ENCODE measurements at places on chromosomes 3 and 15.

DNA sequence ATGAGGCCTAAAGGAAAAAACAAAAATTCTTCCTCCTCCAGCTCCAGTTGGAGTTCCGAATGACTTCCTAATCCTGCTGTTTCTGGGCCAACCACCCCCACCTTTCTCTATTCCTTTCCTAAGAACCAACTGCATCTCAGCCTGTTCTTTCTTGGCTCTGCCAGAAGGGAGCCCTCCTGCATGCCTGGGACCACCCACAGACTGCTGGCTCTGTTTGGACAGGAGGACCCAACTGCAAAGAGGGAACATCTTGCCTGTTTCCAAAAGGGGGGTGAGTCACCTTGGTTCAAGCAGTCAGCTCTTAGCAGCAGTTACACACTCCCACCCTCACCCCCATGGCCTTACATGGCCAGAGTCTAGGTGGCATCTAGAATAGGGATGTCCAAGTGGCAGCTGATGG lies 116.0 kb upstream of the PRICKLE2 start:
- no peak for DNase-seq

GRCh38 chr3:46356909-46357308 lies 3.0 kb downstream of the CCR2 start:
- DNase-seq: no peak

- DNase-seq: no peak
These were observed 18.0 kb downstream of the ZDHHC19 start for GRCh38 chr3:196193133-196193735.

DNA sequence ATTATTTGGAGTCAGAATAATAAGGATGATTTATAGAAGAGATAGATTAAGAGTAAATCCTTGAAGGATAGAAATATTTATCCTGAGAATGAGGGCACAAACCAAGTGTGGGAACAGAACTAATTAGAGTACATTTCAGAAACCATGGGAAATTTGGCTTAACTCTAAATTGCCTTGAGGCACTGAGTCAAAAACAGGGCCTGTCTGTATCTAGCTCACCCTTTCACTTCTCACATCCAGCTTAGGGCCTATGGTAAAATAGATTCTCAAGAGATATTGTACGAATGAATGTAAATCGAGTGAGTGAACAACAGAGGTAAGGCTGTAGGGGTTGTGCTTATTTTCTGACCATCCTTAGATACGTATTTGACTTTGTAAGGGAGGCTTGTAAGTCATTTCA lies 586.1 kb upstream of the DPPA4 start:
- DNase-seq: no peak

DNA sequence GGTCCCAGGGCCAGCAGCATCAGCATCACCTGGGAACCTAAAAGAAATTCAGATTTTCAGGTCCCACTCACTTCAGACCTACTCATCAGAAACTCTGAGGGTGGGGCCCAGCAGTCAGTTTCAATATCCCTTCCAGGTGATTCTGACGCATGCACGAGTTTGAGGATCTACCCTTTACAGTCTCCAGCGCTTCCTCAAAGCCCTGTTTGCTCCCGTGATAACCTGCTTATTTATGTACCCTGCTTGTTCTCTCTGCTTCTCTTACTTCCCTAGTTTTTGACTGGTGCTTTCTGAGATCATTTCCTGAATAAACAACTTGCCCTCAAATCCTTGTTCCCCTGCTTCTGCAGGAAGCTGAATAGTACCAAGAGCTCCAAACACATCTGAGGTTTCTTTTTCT lies 245.3 kb downstream of the ZNF621 start:
- DNase-seq: no peak

GRCh38 chr15:87689716-87690115 lies 566.8 kb downstream of the NTRK3 start:
- DNase-seq: no peak

GRCh38 chr3:179236669-179237301 lies 14.1 kb downstream of the KCNMB3 start:
- DNase-seq: no peak

DNA sequence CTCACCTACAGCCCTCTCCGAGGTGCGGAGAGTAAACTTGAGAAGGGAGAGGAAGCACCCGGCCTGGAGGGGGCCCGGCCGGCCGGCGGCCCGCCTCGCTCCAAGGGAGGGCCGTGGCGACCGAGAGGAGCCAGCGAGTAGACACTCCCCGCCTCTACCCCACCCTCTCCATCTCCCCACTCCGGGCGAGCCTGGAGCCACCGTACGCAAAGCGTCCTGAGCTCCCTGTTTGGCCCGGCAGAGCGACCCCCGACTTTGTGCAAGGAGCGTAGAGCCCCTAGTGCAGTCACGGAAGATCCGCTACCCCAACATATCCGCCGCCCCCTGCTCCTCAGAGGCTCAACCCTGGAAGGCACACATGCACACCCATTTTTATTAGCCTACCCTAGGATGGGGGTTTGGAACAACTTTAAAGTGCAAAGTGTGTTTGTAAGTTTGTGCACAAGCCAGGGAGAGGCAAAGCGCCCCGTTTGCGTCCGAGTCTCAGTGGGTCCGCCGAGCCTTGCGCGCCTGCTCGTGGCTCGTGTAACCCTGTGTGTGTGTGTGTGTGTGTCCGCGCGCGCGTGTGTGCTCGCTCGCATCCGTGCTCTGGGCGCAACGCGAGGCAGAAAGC lies 508 bp upstream of the SMAD6 start:
- no peak for DNase-seq

GRCh38 chr15:71646767-71647486 lies 163.4 kb upstream of the NR2E3 start:
- no peak for DNase-seq

GRCh38 chr3:150968341-150969035 lies 4.0 kb downstream of the CLRN1 start:
- DNase-seq: no peak

GRCh38 chr3:12983319-12983718 lies 89.9 kb downstream of the IQSEC1 start:
- DNase-seq: no peak

- no peak for DNase-seq
These were observed 50.3 kb upstream of the PPP2R3A start for GRCh38 chr3:135915206-135915605.

DNA sequence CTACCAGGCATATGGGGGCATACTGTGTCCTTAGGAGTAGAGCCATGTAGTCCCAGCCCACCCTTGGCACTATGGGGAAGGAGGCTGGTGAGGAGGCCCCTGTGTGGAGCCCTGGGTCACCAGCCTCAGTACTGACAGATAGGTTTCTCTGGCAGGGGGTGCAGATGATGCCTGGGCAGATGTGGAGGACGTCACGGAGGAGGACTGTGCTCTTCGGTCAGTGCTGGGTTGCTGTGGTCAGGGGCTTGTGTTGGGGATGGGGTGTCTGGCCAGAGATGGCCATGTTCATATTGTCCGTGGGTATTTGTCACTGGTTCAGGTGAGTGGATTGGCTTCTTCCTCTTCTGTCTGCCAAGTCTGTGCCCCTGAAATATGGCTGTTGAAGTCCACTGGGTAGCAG lies 20.0 kb downstream of the MTMR14 start:
- DNase-seq: no peak

- peak; percentile 73 for DNase-seq
These were observed 132.1 kb downstream of the WDR76 start for GRCh38 chr15:43958861-43959330.

GRCh38 chr15:66523926-66524325 lies 18.8 kb downstream of the ZWILCH start:
- DNase-seq: no peak

GRCh38 chr3:150635076-150635475 lies 32.0 kb downstream of the SELENOT start:
- DNase-seq: no peak

DNA sequence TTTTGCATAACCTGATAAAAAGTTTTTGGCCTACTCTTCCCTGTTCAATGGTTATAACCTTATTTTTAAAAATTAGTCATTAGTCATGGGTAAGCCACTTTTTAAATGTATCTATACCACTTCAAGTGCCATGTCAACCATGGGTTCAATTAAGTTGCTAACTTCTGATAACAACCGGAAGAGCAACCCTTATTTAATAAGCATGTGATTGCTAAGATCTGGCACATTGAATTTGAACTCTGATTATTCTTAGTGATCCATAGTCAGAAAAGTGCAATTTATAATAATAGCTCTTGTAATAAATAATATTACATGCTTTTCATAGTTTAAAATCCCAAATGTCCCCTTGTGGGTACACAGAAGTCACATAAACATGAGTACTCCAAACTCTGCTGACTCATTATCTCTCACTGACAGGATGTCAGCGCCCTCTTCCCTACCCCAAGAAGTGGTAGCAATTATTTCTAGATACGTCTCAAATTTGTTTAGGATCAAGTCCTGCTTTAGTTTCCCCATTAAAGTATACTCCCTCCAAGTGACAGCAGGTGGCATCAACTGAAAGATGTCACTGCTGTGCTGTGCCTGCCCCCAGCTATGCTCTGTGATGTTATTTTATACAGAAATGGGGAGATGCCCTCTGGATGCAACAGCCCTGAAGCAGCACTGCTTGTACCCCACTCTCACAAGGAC lies 18.6 kb downstream of the SAMD7 start:
- no peak for DNase-seq

DNA sequence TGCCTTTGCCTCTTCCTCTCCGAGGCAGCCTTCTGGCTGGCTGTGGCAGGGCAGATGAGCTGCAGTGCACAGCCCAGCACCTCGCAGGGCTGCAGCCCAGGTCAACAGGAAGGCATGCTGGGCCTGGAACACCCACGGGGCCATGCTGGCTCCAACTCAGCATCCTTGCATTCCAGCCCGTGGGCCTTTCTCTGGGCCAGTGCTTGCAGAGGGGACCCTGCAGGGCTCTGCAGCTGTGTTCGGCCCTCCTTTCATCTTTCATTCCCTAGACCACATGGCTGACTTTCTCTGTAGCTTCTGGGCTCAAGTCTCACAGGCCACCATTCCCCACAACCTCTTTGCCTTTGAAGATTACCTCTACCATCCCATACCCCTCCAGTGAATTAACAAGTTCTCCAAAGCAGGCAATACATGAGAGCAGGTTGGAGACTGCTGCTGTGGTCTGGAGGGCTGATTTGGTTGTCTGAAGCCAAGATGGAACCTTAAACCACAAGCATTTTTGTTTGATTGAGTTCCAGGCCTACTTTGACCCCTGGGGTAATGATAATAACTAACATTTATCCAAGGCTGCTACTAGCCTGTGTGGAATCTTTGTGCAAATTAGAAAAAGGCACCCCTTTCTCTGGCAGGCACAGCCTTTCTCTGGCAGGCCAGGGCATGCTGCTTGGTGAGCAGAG lies 5.9 kb downstream of the FAM131A start:
- DNase-seq: no peak

DNA sequence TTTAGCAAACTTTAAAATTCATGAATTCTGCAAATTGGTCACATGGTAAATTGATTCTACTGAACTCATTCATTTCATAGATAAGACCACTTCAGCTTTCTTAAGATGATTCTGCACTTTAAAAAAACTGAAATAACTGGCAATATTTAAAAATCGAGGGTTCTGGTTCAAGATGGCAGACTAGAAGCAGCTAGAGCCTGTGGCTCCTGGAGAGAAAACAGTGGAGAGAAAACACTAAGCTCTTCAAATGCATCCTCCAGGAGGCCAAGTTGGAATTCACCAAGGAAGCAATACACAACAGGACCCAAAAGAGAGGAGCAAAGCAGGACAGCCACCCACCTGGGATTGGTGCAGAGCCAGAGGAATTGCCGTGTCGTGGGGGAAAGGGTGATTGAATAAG lies 132.1 kb downstream of the SPATA16 start:
- DNase-seq: no peak

- DNase-seq: no peak
These were observed 588.3 kb upstream of the LMCD1 start for GRCh38 chr3:7913283-7913682.

DNA sequence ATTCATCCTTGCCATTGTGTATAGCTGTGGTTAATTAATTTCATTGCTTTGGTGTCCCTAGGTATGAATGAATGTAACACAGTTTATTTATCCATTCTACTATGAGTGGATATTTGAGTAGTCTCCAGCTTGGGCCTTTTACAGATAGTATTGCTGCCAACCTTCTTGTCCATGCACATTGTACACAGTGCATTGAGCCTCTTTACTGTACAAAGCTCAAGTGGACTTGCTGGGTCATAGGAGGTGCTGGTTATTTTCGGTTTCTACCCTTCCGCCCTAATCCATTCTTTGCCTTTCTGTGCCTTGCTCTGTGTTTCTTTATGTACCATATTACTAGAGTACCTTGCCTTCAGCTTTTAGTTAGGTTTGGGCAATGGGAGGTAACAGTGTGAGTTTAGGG lies 60.7 kb downstream of the DUT start:
- no peak for DNase-seq

DNA sequence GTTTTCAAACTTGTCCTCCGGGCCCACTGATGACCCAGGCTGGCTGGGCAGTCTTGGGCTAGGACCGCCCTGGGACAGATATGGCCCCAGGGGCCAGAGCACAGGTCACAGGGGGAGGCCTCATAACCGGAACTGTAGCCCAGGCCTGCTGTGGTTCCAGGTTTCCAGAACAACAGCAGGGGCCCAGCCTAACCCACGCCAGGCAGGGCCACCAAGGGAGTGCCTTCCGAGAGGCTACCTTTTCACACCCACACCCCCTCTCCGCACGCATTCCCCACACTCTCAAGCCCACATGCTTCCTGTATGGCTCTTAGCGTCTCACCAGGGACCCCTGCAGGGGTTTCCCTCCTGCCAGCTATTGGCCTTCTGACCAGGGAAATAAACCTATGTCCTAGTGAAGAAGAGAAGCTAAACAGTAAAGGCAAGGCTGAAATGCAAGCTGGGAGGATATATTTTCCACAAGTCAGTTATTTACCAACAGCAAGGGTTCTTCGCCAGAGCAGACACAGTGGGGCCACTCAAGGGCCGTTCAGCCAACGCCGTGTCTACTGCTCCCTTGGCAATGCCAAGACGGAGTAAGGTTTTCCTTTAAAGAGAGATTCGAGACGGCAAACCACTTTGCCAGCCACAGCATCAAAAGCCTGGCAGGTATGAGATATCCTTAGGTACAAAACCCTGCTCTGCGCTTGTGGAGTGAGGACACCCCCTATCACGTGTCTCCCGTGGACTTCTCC lies 135.1 kb downstream of the ATP10A start:
- no peak for DNase-seq

- DNase-seq: no peak
These were observed 73.9 kb downstream of the NR1D2 start for GRCh38 chr3:24018784-24019570.

DNA sequence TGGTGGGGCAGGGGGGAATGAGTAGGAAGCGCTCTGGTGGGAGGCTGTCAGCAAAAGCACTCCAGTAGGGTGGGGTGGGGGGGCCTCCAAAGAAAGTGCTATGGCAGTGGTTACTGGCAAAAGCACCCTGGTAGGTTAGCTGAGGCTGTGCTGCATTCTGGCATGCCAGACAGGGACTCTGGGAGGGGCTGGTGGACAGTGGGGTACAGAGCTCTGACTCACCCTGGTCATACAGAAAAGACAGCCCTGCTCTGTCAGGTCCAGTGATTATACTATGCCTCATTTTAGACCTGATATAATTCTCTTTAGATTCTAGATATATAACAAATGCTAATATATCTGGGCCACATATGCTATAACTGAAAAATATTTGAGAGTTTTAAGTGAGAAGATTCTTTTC lies 82.8 kb upstream of the CPNE4 start:
- no peak for DNase-seq

Measured in BJ (cell line).